GM12892 (cell line): ENCODE measurements at places on chromosomes 5 and 9.

DNA sequence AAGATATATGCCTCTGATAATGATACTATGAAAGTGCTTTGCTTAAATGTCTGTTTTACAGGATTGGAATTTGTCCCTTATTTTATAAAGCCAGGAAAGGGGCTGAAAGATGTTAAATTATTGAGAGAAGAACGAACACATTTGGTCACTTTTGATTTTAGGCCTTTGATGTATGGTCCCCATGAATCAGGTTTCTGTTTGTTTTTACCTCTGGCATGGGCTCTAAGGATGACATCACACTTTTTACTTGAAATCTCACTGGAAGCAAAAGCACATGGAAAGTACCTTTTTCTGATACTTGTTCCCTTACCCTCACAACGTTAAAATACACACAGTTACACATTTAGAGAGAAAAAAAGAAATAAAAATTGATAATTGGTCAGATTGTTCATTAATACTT, 6.9 kb downstream of the OTULIN start:
- no peak for DNase-seq

- no peak for DNase-seq
Observed at GRCh38 chr9:131113655-131114054, 11.7 kb upstream of the NUP214 start.

GRCh38 chr5:82679660-82680059, 397.5 kb downstream of the TMEM167A start:
- DNase-seq, result no peak

GRCh38 chr5:102969641-102970040, 150.3 kb downstream of the GIN1 start:
- no peak for DNase-seq

GRCh38 chr9:70228118-70228517, 30.7 kb upstream of the SMC5 start:
- no peak for DNase-seq

GRCh38 chr5:82334856-82335255, 56.7 kb upstream of the RPS23 start:
- no peak for DNase-seq

- DNase-seq, result no peak
Observed at GRCh38 chr9:26483991-26484390, 408.6 kb downstream of the CAAP1 start.

- DNase-seq, result no peak
Observed at GRCh38 chr9:84955971-84956370, 286.4 kb downstream of the NTRK2 start.

- DNase-seq, result no peak
Observed at GRCh38 chr5:157926977-157927376, 68.0 kb upstream of the CLINT1 start.
